ENCODE measurements at places on chromosomes 1 and 21. TPM values are rescaled to one million over a fixed set of nuclear protein-coding genes. Genes with fewer than 3 reads are reported as not detected.
A peak's percentile ranks its signal among the peaks of the same experiment; 100 is the strongest.

GPR153 gene
- 2.9 TPM for total RNA-seq

CRP gene
- total RNA-seq = not detected

G0S2 gene
- 11.2 TPM for total RNA-seq

AJAP1 gene
- 0.29 TPM for total RNA-seq

DNA sequence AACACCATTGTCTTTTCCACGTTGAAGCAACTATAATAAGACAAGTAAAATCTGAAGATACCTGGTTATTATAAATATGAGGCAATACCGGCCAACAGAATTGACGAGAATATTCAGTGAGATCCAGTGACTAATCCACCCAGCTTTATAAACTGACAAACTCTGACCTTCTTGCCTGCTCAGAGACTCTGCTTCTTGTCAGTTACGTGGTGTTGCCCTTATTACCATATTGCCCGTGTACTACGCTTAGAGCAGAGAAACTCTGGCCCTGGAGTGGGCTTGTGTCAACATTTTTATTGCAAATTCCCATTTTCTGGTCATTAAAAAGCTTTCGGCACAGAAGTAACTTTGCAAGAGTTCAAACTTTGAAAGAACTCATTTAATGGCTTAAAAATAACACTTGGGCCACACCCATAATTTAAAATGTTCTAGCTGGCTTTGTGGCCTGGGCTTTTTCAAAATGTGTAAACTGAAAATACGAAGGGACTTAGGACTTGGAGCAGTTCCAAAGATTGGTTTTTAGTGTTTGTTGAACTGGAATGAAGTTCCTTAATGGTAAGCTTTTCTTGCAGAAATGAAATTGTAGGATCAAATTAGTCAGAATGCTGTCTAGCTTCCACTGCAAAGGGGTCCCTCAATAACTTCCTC, 266.2 kb downstream of the LMO4 start:
- peak; percentile 59 for DNase-seq

DNA sequence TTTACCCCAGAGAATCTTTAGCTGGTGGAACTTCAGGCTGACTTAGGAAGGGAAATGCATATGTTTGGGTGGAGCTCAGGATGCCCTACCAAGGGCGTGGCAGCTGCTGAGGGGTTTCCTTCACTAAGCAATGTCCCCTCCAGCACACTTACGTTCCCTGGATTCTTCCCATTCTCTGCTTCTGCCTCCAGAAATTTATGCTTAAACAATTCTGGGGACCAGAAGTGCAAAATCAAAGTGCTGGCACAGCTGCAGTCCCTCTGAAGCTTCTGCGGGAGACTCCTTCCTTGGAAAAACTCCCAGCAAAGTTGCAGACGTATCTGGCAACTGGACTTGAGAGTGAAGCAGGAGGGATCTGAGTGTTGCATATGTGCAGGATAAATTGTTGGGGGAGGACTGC, 402.8 kb downstream of the PCP4 start:
- no peak for DNase-seq

DNA sequence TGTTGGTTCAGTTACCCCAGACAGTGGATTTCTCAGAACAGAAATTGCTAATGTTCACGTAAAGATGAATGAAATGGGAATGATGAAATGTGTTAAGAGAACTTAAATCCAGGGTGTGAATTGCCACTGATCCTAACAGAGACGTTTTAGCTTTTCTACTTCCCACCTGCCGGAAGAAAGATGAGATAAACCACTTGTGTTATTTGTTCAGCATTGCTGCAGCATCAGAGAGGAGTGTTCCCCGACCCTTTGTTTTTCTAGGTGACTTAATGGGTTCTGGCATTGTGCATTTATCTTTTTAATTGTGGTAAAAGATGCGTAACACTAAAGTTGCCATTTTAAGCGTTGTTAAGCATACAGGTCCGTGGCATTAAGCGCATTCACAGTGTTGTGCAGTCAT, 122.3 kb downstream of the GALNT2 start:
- DNase-seq = no peak

DNA sequence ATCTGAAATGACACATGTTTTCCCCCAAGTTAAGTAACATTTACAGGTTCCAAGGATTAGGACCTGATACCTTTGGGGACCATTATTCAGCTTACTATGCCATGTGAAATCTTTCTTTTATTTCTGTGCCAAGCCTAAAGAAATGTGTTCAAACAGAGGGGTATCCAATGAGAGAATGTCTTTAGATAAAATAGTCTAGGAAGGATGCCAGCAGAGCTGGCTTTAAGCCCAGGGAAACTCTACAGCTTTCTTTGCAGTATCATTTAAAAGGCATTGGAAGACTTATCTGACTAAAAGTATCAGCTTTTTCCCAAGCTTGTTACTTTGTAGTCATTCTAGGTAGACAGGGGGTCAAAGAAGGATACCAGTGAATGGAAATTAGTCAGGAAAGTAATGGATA, 860.4 kb downstream of the PLA2G4A start:
- no peak for DNase-seq

DNA sequence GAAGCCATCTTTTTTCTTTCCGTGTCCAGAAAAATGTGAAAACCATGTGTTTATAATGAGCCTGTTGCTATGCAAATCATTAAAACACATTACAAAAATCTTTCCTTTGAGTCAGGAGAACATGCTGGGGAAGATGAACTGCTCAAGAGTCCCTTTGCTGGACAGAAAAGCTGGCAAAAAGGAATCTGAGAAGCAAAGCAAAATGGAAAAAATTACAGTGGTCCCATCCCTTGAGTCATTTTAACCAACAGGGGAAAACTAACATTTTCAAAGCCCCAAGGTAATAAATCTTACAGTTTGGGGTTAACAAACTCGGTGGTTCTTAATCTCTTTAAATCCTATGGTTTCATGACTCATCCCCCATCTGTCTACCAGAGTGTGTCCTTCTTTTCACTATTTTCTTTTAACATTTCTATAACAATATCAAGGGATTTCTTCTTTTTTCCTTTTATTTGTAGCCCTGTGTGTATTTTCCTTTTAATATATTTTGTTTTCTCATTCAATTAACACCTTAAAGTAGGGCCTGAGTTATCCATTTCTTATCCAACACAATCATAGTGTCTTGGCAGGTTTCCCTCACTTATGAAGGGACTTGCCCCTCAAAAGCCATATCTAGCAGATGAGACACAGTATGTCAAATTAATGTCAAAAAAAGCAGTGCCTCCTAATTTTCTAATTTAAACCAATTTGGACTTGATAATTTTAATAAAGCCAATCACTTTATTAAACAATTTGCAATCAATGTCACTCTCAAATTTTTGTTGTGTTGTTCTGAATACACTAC, 105.4 kb downstream of the PTPN14 start:
- peak; percentile 87 for DNase-seq

- no peak for DNase-seq
These were observed 349.7 kb downstream of the LMX1A start for GRCh38 chr1:165006831-165007230.

DNA sequence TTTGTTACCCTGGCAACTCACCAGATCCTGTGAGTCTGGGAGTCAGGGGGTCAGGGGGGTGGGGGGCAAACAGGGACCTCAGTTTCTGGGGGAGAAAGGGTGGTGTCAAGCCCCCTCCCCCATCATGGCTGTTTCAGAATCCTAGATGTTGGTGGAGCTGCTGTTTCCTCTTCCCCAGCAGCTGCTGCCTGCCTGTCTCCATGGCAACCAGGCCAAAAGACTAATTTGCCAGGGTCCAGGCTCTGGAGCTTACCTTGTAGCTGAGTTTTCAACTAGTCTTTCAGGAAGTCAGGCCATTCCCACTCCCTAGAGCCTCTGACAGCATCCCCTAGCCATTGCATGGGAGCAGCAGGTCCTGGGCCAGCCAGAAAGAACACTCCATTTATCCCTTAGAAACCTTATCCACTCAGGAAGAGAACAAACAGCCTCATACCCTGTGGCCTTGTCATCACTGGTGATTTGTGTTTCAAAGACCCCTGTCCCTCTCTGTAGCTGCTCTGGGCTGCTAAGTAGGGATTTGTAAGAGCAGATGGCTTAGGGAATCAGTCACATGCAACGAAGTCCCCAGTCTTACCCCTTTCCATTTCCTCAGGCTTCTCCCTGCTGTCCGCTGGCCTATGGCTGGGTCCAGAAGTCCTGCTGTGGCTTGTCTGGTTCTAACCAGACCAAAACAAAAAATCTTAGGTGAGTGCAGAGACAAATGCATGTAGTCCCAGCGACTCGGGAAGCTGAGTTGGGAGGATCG, 21.5 kb upstream of the STMN1 start:
- no peak for DNase-seq

DNA sequence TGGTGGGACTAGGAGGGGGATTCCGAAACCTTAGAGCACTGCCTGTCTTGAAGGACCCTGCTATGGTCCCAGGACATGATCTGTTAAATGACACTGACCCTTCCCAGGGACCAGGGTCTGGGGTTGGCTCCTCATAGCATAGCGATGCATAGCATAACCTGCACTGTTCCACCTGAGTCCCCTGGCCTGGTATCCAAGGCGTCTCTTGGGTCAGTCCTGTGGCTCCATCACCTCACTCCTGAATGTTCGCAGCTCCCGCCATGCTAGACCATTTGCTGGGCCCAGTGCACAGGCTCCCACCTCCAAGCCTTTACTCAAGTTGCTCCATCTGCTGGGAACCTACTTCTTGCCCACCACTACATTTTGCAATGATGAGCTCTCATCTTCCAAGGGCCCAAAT, 39.0 kb upstream of the MAGOH start:
- DNase-seq = peak; percentile 74

DNA sequence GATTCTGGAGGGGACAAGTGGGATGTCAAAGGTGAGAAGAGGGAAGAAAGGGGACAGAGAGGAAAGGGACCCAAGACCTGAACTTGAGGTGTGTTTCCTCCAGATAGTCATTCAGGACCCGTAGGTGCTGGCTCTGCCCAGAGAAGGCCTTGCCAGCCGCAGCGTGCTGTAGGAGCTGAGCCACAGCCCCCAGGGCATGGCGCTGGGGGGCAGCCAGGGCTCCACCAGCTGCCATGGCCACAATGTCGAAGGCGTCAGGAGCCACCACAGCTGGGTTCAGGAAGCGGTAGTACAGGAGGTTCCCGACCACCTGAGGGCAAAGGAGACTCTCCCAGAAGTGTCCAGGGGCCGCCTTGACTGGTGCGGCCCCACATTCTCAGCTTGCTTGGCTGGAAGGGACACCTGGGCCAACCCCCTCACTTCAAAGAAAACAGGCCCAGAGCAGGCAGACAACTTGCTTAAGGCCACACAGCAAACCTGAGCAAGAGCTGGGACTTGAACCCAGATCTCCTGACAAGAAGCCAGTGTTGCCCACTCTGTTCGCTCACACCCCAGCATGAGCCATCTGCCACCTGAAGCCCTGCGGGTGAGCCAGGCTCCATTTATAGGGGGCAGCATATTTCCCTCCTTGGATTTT, 34.0 kb upstream of the MEF2D start:
- DNase-seq = no peak

GRCh38 chr21:44870748-44871495, 2.6 kb downstream of the PTTG1IP start:
- DNase-seq = peak; percentile 21

DNA sequence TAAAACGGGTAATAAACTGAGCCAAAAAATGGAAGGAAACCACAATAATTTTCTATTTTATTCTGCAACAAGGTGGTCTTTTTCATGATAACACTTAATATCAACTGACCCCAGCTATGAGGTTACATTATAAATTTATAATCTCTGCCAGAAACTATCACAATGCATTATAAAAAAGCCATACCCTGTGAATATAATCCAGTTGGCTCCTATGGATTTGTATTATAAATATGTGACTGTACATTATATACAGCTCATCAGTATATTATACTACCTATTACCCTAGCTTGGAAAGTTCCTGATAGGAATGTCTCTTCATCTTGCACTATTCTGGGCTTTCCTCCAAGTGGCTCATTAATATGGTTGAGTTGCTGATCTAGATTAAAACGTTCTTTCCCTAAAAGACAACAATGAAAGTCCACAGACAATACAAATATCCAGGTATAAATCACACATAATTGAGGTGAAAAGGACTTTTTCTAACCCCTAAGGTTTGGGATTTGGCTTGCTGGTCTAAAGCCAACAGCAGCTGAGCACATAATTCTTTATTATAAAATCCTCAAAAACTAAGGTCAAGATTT, 487.7 kb downstream of the TTLL7 start:
- DNase-seq = no peak

DNA sequence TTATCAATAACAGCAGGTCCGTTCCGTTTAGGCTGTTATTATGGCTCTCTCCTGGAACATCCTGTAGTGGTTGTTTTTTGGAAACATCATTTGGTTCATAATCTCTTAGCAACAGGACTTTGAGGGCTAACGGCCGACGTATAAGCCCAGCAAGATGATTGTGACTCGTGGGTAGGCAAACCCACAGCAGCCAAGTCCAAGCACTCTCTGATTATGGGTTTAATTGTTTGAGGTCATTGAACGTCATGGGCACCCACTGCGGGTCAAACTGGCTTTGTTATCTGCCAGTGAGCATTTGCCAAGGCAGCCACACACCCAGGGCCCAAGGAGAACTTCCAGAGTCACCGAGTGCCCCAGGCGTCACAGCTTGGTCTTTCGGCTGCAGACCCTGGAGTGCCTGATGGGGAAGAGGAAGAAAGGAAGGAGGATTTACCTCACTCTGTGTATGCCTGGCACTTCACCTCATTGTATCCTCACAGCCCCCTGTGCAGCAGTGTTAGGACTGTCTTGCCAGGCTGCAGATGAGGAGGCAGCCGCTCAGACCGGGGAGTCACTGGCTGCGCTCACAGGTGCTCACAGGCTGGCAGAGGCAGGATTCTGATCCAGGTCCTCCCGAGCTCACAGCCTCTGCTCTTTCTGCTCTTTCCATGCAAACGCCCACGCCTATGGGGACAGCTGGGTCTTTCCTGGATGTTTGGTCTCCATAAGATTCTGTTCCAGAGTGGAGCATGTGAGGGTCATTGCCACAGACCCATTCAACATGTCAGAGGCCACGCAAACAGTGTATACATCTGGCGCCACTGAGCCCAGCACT, 30.8 kb upstream of the EPS8L3 start:
- peak; percentile 86 for DNase-seq

DNA sequence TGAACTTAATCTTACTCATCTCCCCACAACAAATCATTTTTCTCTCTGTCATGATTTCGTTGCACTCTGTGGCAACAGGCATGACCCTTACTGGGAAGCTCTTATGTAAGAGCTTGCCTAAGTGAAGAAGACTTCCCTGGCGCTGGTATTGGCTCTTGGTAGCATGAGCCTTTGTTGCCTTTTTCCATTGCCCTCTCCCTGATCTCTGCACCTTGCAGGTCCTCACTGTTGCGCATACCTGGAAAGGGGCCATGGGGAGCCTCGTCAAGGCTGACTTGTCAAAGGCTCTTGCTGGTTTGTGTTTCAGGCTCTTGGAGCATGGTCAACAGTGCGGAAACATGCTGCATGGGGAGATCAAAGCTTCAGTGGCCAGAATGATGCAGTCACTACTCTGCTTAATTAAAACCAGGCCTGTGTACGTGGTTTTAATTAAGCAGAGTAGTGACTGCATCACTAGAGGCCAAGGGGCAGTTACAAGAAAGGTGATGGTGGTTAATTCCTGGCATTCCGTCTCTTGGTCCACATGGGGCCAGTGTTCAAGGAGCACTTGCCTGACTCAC, 141.3 kb downstream of the SPATA46 start:
- no peak for DNase-seq

DNA sequence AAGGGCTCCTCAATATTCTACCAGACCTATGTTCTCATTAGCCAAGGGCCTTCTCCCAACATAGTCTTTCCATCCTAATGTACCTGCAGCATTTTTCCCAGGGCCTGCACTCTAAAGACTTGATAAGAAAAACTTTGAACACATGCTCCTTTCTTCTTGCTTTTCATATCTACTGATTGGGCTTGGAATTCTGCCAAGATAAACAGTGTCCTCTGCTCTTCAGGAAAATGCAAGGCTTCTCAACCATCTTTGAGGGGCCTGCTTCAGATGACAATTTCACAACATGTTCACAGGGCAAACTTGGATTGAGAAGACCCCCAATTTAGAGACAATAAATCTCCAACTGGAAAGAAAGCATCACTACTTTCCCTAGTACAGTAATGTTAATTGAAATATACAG, 25.8 kb upstream of the PPT1 start:
- DNase-seq = no peak
